Aorta (tissue), 5 donors: ENCODE measurements at places on chromosomes 4 and X.

- DNase-seq: no peak
Observed at GRCh38 chr4:169064296-169064695, 54.2 kb upstream of the CBR4 start.

GRCh38 chr4:78005086-78005485 lies 52.0 kb upstream of the FRAS1 start:
- DNase-seq: no peak

GRCh38 chrX:10022580-10023245 lies 55.6 kb downstream of the CLDN34 start:
- no peak for DNase-seq

DNA sequence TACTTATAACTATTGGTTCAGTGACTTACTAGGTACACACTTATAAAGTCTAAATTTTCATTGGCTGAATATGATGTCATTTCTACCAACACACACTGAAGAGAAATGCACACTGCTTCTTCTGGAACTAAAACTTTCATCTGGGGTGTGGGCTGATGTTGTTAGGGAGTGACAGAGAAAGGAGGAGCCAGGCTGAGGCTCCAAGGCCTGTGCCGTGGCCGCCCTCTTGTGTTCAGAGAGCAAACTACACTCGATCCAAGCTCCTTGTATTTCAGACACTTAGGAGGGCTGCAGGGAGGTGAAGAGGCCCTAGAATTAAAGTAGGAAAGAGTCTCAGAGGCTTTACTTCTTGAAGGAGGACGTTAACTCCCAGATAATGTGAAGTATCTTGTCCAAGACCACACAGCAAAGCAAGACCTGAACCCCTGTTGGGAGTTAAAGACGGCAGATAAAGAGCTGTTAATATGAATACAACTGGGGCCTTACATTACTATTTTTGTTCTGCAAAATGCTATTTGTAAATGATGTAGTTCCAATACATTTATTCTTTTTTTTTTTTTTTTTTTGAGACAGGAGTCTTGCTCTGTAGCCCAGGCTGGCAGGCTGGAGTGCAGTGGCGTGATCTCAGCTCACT lies 137.5 kb downstream of the AFAP1 start:
- DNase-seq: peak; percentile 89

DNA sequence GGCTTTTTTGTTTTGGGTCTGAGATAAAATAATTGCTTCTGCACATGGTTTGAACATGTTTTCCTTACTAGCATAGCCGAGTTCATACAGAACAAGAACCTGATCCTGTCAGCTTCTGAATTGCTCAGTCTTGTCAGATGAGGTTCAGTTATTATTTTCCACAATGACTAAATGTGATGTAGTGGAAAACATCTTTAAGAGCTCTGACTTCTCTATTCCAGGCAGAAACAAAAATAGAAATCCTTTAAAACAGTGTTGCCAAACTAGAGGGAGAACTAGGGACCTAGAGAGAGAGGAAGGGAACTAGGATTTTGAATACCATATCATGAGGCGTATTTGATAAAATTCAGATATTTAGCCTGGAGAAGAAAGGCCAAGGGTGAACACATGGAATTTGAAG lies 2.0 kb downstream of the ATP6AP2 start:
- no peak for DNase-seq

- DNase-seq: no peak
Observed at GRCh38 chr4:7924570-7924969, 15.1 kb downstream of the AFAP1 start.

DNA sequence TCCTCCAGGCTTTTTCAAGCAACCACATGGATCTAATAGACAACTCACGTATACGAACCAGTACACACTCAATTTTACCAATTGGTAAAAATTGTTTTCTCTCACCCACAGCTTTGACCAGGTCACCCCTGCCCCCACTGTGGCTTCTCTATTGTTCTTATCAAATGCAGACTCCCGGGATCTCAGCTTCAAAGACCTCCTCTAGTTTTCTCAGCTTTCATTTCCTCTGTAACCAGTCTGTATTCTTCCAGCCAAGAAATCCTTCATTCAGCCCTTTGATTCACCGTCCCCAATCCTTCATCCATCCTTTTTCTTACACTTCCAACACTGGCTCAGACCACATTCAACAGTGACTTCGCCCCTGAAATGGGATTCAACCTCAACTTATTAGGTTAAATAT lies 120.7 kb downstream of the CORIN start:
- no peak for DNase-seq

DNA sequence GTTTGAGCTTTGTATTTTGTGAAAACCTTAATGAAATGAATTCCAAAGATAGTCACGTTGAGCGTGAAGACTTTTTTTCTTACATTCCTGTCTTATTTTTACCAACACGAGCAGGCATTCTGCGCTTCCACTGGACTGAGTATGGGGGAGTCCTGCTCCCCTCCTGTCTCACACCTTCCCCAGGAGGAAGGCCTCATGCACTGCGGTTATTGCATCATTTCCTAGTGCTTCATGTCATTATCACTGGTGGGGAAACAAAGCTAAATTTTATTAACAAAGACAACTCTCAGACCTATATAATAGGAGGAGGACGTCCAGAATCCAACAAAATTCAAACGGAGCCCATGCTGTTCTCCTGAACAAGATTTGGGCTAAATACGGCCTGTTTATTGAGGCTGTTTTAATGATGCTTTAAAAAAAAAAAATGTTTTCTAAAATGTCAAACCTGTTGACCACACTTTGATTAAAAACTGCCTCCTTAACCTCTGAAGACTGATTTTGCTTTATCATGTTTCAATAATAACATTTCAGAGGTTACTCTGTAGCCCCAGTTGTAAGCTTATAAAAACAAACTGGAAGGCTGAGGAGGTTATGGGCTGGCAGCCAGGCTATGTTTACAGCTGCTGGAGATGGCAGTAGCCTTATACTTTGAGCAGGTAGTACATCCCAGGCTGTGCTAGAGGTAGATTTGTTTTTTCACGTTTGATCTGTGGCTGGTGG lies 118.0 kb downstream of the SOWAHB start:
- DNase-seq: no peak

DNA sequence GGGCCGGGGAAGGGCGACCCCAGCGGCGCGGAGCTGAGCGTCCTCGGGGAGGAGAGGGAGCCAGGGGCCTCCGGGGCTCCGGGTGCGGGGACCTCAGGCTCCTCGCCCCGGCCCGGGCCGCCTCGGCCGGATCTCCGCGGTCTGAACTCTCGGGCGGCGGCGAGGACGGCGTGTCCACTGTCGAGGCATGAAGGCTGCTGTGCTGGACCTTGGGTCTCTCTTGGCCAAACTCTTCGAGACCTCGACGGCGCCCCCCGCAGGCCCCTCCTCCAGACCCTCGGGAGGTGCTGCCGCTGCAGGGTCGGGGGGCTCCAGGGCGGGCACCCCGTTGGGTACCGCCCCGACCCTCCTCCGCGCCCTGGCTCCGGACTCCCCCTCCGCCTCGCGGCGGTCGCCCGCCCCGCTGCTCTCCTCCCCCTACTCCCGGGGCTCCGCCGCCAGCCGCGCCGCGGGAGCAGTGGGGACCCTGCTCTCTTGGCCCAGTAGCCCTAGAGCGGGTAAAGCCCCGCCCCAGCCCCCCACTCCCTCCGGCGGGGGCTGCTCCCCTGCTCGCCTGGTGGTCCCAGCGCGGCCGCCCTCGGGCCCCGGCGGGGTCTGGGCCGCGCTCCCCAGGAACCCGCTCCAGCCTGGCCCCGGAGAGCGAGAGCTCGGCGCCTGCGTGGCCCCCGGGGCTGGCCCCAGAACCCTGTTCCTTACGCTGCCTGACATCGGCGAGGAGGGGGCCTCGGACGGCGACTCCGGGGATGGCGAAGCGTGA lies 564 bp downstream of the FAM149A start:
- DNase-seq: peak; percentile 78

- DNase-seq: no peak
Observed at GRCh38 chrX:66553973-66554372, 84.9 kb downstream of the EDA2R start.

- no peak for DNase-seq
Observed at GRCh38 chrX:95889279-95889678, 795.4 kb upstream of the DIAPH2 start.

DNA sequence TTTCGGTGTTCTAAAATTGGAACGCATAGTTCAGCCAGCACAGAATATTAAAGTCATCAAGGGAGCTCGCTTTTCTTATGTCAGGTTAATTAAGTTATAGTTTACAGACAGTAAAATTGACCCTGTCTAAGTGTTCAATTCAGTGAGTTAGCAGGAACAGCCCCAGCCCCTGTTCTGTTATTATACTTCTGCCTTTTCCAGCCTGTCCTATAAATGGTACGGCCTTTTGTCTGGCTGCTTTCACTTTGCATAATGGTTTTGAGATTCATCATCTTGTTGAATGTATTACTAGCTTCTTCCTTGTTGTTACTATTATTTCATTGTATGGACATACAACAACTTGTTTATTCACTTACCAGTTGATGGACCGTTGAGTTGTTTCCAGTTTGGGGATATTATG lies 9.5 kb downstream of the CXCL13 start:
- no peak for DNase-seq

DNA sequence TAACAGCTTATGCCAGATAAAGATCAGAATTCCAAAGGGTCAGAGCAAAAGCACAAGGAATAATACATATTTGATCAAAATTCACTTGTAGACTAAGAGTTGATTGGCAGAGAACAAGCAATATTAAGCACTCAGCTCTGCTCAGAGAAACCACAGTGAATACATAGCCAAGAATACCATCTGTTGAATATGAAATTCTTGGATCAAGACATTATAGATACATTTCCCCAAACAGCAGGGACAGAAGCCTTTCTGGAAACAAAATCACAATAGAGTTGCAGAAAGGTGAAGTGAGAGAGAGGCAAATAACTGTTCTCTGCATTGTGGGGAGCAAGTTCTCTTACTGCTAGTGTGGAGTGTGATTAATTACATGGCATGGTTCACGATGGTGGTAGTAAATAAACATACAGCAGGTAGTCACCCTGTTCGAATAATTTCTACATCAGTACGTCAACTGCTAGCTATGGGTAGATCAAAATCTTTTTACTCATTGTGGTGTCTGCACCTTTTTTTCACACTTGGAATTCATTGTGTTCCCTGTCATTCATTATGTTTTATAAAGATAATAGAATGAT lies 366.7 kb downstream of the PCDH7 start:
- no peak for DNase-seq

- no peak for DNase-seq
Observed at GRCh38 chrX:149799938-149800337, 18.2 kb downstream of the MAGEA9 start.

GRCh38 chr4:169070895-169071218 lies 60.8 kb upstream of the CBR4 start:
- DNase-seq: no peak

DNA sequence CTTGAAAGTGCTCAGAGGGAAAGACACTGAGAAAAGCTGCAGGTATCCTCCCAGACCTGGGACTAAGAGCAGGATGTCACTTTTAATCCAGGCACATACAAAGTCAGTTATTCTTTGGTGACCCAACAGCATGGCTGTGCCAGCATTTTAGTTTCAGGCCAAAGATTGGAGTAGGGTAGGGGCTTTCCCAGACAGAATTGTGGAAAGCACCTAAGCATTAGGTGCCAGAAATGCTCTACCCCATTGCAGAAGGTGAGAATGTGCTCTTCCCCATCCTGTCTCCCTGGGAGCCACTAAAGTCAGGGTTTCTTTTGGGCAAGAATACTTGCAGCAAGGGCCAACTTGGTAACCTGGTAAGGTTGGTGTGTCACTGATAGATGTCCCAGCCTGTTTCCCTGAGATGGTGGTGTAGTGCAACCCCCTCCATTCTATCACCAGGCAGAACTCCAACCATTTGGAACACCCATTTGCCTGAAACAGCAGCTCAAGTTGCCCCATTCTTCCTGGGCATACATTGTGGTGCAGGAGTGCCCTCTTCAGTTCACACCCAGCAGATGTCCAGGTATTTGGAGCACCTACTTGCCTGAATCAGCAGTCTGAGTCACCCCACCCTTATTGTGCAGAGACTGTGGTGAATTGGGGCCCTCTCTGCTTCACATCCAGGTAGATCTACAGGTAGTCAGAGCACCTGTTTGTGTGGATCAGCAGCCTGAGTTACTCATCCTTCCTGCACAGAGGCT lies 183.5 kb downstream of the ZC4H2 start:
- no peak for DNase-seq

GRCh38 chr4:177077095-177077971 lies 232.3 kb upstream of the NEIL3 start:
- DNase-seq: no peak

GRCh38 chr4:80065601-80066000 lies 7.4 kb downstream of the ANTXR2 start:
- no peak for DNase-seq

DNA sequence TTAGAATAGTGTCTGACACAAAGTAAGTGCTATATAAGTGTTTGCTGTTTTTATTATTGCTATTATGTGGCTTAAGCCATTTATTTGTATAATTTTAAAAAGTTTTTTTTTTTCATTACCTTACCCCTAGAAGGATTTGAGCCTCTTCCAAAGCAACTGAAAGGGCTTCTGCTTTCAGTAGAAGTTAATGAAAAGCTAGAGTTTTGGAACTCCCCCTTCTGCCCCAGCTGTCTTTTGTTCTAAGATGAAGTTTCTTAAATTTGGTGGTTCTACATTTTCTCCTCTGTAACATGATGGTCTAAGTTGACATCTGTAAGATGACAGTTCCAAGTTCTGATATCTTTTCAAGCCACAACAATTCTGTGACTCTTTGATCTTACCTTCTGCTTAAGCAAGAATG lies 30.3 kb downstream of the FHIP1A start:
- no peak for DNase-seq

DNA sequence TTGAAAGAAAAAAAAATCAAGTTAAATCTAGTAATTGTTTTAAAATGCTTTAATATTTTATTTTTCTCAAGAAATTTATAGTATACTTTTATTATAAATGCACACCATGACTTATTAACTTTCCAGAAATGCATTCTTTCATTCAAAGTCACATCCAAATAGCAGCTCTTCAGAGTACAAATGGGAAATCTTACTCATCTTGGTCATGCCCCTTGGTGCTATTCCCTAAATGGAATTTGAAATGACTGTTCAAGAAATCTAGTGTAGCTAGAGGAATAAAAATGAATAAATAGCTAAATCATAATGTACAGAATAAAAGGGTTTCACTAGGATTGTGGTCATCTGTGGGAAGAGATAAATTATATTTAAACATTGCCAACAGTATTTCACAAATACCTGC lies 1139.7 kb downstream of the PCDH18 start:
- DNase-seq: no peak

DNA sequence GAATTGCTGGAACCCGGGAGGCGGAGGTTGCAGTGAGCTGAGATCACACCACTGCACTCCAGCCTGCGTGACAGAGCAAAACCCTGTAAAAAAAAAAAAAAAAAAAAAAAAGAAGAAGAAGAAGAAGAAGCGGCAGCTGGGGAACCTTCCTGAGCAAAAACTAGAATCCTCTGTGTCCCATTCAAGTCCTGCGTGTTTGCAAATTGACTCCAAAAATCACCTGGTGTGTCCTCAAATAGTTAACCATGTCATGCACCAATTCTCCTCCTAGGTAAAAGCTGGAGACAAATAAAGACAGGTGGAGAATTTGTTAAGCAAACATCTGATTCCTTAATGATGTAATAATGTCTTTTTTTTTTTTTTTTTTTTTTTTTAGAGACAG lies 31.9 kb upstream of the ASMTL start:
- no peak for DNase-seq

- no peak for DNase-seq
Observed at GRCh38 chr4:171985129-171985528, 171.9 kb downstream of the GALNTL6 start.
